NCI-H1417 treated with DMSO at 0.1 percent for 48 hours (cell line): ENCODE measurements at places on chromosomes 11 and 22.

DNA sequence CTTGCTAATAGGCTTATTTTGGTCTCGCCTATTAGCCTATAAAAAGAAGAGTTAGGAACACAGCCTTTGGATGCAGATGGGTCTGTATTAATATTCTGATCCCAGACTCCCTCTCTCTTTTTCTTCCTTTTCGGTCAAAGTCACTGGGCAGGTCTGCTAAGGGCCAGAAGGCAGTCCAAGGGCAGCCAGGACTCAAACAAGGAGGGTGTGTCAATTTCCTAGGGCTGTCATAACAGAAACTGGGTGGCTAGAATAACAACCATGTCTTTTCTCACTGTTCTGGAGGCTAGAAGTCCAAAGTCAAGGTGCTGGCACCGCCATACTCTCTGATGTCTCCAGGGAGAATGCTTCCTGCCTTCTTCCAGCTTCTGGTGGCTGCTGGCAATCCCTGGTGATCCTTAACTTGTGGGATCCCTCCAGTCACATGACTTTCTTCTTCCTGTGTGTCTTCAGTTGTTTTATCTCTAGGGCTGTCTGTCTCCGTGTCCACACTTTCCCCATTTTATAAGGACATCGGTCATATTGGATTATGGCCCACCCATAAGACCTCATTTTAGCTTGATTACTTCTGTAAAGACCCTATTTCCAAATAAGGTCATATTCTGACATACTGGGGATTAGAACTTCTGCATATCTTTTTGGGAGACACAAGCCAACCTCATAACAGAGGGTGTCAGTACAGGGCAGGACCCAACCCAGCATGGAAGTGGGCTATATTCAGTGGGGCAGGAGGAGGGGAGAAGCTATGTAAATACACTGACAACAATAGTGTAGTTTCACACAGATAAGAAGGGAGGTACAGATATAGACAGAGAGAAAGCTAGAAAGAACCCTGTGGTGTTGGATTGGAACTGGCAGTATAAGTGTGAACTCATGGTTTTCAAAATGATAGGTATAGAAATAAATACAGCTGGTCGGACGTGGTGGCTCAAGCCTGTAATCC lies 5.9 kb upstream of the CSF2RB start:
- DNase-seq = no peak

DNA sequence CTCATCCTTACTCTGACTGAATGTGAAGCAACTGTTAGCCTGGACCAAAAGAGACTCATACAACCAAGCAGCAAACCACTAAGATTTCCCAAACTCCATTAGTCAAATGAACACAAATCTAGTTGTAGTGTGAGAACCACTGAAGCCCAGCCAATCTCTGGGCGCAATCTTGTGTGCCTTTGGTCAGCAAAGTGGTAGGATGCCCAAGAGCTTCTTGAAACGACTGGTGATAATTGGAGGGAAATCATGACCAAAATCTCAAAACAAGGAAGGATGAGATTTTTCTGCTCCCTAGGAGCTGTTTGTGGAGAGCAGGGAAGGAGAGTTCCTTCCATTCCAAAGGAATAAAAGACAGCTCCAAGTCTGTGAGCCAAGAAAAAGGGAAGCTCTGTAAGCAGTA lies 24.0 kb downstream of the F2 start:
- DNase-seq = no peak

DNA sequence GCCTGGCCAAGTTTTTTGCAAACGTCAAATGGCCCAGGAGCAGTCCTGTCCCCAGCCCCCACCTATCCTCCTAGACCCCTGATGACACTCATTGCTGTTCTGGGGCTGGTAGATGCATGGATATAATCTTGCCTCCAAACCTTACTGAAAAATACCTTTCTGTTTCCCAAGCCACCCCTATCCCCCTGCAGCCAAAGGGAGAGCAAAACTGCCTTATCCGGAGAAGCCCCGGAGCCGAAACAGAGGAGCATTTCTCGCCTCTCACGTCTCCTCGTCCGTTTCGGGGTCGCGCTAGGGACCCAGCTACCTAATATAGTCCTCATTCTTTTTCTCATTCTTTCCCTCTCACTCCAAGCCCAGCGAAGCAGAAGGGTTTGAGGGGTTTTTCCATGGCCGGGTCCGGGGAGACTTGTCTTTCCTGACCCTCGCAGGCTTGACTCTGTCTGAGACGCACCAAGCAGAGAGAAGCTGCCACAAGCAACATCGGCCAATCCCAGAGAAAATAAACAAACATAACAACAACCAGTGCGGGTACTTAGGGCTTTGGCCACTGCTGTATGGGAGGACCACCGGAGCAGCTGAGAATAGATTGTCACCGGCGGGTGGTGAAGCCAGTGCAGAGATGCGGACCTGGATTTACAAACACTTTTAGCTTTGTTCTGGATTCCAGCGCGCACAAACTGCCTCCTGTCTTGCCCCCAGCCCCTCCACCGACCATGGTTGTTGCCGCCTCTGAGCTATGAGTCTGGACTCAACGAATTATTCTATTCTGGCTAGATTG lies 1.6 kb downstream of the BSX start:
- DNase-seq = no peak

GRCh38 chr11:70085815-70086769 lies 8.0 kb downstream of the ANO1 start:
- no peak for DNase-seq

- DNase-seq = no peak
Observed at GRCh38 chr22:36027935-36028645, 534 bp downstream of the RBFOX2 start.

GRCh38 chr11:127345819-127346459 lies 345.4 kb upstream of the KIRREL3 start:
- DNase-seq = no peak

DNA sequence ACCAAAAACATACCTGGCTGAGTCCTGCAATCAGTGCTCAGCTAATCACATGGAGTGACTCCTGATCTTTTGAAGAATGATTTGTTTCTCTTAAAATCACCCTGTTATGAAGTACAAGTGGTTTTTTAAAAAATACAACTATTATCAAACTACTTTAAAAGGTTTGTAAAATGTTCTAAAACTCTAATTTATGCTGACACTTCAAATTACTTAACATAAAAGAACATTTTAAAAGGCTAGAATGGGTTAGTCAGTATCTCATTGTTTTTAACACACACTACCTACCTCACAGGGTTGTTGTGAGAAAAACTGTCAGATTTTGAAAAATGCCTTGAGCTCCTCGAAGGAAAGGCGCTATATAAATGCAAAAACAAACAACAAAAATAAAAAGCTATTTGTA lies 33.2 kb downstream of the KMT5B start:
- DNase-seq = no peak

DNA sequence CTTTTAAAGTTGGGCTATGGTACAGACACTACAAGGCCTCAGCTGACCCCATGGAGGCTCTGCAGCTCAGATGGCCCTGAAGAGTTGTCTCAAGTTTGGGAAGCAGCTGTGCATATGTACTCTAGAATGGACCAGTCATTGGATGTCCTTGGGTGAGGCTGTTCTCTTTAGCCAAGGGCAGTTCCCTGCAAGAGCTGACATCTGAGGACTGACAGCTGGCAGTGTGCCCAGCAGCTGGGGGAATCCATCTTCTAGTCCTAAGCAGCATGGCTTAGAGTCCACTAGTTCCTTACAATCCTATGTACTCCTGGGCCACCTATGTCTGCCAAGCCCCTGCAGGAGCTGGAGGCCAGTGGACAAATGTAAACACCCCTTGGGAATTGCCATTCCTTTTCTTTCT lies 76.5 kb downstream of the C11orf91 start:
- DNase-seq = no peak

DNA sequence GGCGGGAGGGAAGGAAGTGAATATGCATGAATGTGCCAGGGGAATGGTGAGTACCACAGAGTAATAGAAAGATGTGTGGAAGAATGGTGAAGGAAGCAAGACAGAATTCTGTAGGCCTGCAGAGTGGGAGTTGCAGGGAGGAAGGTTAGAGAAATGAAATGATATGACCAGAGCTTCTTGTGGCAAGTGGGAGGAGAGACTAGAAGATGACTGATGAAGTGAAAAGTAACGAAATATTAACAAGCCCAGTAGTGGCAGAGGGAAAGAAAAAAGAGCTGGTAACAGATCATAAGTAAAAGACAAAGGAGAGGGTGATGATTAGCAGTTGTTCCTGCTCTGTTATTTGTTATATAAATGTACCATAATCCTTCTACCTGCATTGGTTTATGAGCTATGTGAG lies 1.0 kb upstream of the ALKBH8 start:
- no peak for DNase-seq

- DNase-seq = no peak
Observed at GRCh38 chr22:48722661-48723060, 1105.0 kb downstream of the BRD1 start.

DNA sequence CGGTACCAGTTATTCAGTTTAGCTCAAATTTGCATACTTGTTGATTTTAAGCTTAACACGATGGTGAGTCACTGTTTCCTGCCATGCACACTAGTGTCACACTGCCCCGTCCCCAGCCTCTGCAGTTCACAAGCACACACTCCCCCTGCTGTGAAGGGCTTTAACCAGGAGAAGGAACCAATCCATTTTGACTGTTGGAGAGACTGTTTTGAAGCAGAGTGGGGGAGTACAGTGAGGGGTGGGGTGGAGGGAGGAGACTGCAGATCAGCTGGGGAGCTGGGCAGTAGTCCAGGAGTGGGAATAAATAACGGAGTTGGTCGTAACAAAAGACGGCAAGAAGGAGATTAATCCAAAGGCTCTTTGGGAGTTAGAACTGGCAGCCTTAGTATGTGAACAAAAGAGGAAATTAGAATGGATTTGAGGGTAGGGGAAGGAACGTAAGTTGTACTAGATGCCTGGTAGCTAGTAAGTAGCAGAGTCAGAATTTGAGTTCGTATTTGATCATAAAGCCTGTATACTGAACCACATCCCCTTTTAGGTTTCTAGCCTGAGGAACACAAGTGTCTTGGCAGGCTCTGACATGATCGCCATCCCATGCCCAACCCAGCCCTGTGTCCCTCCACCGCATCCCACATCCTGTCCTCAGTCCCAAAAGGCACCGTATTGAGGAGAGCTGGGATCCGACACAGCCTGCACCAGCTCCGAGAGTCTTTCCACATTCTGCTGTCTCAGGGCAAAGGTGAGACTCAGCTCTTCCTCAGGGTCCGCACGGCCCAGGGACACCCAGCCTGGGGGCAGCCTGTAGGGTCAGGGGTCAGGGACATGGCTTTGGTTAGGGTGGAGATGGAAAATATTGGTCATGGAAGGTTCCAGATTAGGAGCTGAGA lies 862 bp downstream of the TPP1 start:
- DNase-seq = no peak

DNA sequence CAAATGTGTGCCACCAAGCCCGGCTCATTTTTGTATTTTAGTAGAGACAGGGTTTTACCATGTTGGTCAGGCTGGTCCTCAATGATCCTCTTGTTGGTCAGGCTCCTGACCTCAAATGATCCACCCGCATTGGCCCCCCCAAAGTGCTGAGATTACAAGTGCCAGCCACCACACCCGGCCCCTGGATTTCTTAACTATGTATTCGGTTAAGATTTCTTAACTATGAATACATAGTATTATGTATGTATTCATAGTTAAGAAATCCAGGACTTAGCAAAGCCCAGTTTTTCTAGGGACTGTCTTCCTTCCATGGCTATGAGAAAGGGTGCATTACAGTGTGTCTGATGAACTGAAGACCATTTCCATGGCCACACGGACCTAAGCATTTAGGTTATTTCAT lies 1.7 kb downstream of the C11orf91 start:
- no peak for DNase-seq

GRCh38 chr22:39731881-39732555 lies 161.5 kb downstream of the CACNA1I start:
- DNase-seq = no peak

GRCh38 chr11:46263120-46263519 lies 14.3 kb upstream of the CREB3L1 start:
- no peak for DNase-seq

GRCh38 chr11:26244207-26244606 lies 87.7 kb upstream of the ANO3 start:
- no peak for DNase-seq

DNA sequence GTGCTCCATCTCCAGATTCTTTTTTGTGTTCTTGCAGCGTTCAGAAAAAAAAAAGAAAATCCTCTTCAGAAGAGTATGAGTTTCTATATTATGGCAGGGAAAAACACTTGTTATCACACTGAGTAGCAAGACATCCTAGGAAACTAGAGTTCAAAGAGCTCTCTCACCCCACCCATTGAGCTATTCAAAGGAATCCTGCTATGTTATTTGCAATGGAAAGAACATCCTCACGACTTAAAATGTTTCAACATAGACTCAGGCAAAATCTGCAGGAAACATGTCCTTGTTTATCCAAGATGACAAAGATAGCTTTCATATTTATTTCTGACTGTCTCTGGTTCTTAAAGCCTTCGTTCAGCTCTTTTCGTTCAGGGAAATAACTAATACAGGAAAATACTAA lies 331.6 kb upstream of the ANO5 start:
- no peak for DNase-seq

DNA sequence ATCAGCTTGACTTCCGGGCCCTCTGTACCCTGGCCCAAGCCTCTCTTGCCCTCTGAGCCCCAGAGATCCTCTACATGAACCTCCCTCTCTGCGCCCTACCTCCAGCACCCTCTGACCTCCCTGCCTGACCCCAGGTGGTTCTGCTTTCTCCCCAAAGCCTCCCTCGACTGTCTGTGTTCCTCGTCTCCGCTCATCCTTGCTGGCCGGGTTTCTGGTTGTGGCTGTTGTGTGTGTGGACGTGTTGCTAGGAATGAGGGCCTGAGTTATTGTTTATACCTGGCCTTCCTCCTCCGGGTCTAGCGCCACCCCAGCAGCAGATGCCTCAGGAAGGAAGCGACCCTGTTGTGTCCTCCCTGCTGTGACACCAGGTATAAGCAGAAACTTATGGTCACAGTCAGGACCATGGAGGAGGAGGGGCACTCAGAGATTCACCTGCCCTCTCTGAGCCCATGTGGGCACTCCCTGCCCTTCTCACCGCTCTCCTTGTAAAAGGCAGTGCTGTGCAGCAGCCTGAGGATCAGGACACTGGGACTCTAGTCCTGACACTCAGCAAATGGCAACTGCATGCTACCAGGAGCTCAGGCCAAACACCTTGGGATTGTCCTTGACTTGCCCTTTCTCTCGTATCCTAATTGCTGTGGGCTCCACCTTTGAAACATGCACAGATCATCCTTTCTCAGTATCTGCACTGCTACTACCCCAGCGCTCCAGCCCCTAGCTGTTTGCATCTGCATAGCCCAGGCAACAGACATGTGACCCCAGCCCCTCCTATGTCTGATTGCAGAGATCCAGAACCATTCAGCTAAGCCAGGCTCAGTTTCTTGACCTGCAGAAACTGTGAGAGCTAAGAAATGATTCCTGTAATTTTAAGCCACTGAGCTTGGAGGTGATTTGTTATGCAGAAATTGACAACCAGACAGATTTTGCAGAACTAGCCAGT lies 140.1 kb downstream of the ST3GAL4 start:
- no peak for DNase-seq

GRCh38 chr22:43883719-43884415 lies 7.9 kb downstream of the PNPLA5 start:
- DNase-seq = no peak

DNA sequence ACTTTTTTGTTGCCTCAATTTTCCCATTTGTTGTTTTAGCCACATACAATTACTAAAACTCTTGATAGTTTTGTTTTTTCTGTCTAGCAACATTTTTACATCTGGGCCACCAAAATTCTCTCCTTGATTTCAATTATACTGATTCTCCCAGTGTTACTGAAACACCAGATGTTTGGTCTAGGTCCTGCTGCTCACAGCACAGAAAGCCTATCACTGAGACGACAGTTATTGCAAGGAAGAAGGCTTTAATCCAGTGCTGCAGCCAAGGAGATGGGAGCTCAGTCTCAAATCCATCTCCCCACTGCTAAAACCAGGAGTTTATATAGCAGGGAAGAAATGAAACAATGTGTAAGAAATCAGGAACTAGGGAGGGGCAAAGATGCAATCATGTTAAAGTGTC lies 837.7 kb upstream of the CNTN5 start:
- no peak for DNase-seq

GRCh38 chr11:104340590-104340989 lies 176.6 kb upstream of the PDGFD start:
- no peak for DNase-seq
